Dorsolateral prefrontal cortex (tissue), 122 donors: ENCODE measurements at places on chromosomes 2 and 18. TPM values are rescaled to one million over a fixed set of nuclear protein-coding genes. Genes with fewer than 3 reads are reported as not detected.

Gene GAL3ST2
- 2.0 TPM for total RNA-seq

Gene EMX1
- 38.3 TPM for total RNA-seq

Gene LYPD6B
- 1.0 TPM for total RNA-seq

Gene NETO1
- total RNA-seq: 110 TPM

Gene STARD6
- total RNA-seq: not detected

Gene MC5R
- total RNA-seq: not detected

Gene CTIF
- total RNA-seq: 191 TPM

Gene UGT1A3
- not detected for total RNA-seq

Gene TEX261
- total RNA-seq: 38.8 TPM

Gene RBM43
- 4.3 TPM for total RNA-seq

Gene RESP18
- 1.3 TPM for total RNA-seq

Gene DSG4
- total RNA-seq: not detected

Gene LYPD6
- total RNA-seq: 9.1 TPM

Gene RPL37A
- total RNA-seq: 1,045 TPM

Gene C1QL2
- 7.6 TPM for total RNA-seq

Gene HOXD8
- not detected for total RNA-seq

Gene GAD1
- total RNA-seq: 54.8 TPM

Gene PAX8
- not detected for total RNA-seq

Gene SATB2
- 124 TPM for total RNA-seq

Gene VWC2L
- total RNA-seq: 4.5 TPM

Gene ALPG
- total RNA-seq: not detected

Gene RAB6C
- 2.2 TPM for total RNA-seq

Gene RSAD2
- total RNA-seq: 8.7 TPM

Gene TEKT4
- total RNA-seq: 0.29 TPM

Gene SERPINB4
- not detected for total RNA-seq

Gene VIT
- total RNA-seq: 1.5 TPM

Gene THSD7B
- 0.80 TPM for total RNA-seq

Gene D2HGDH
- total RNA-seq: 34.0 TPM

Gene CCDC85A
- total RNA-seq: 30.3 TPM

Gene DPP4
- total RNA-seq: 2.2 TPM

Gene AQP4
- 556 TPM for total RNA-seq

Gene GALNT13
- total RNA-seq: 21.3 TPM

Gene CYB5A
- 39.5 TPM for total RNA-seq

Gene SLC8A1
- 199 TPM for total RNA-seq
